ENCODE measurements at places on chromosomes 4 and X. TPM values are rescaled to one million over a fixed set of nuclear protein-coding genes. Genes with fewer than 3 reads are reported as not detected.

- H3K36me3 ChIP-seq = 0 out of 2 replicates have a peak, but pooled peaks cover 2% of the 10 kb centered on the region
- no peak for DNase-seq
- no peak overlapping the region for H3K27ac ChIP-seq
- no peak overlapping the region for H3K4me3 ChIP-seq
- H3K4me1 ChIP-seq = no peaks in the 10 kb centered on the region
Measured at GRCh38 chr4:48654015-48654664, 125.9 kb downstream of the FRYL start.

GRCh38 chr4:176066757-176067156, 1.1 kb downstream of the WDR17 start:
- H3K4me1 ChIP-seq = no peaks in the 10 kb centered on the region
- H3K27ac ChIP-seq = no peak overlapping the region
- H3K27me3 ChIP-seq = no peaks in the 10 kb centered on the region
- DNase-seq = no peak

DNA sequence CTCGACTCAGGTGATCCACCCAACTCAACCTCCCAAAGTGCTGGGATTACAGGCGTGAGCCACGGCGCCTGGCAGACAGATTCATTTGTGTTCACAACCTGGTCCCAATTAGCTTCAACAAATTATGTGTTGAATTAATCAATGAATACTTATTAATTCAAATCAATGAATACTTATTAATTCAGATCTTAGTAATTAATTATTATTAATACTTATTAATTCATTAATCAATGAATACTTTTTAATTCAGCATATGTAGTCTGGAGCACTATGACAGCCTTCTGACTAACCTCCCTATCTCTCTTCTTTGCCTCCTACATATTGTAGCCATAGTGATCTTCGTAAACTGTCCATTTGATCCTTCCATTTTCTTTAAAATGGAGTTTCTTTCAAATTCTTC, 56.7 kb upstream of the RBPJ start:
- no peaks in the 10 kb centered on the region for H3K36me3 ChIP-seq
- no peak for DNase-seq
- H3K4me3 ChIP-seq = no peak overlapping the region
- no peaks in the 10 kb centered on the region for H3K27me3 ChIP-seq
- no peaks in the 10 kb centered on the region for H3K4me1 ChIP-seq
- H3K27ac ChIP-seq = no peak overlapping the region

DNA sequence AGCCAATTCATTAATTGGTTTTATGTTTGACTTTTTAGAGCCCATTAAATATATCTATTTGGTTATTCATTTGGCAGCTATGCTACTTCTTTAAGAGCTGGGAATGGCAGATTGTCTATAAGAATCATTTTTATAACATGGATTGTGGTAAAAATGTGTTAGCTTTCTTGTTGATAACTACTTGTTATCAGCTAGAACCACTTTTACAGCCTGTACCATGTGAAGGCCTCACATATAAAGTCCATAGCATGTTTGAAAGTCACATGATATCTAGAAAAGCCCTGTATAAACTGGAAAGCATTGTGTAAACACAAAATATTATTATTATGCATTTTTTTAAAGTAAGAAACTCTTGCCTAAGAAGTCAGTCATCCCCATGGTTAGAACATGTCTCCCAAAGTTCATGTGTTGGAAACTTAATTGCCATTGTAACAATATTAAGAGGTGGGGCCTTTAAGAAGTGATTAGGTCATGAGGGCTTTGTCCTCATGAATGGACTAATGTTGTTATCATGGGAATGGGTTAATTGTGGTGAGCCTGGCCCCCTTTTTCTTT, 110.9 kb upstream of the BMP2K start:
- no peak for DNase-seq
- peaks cover 27% of the 10 kb centered on the region for H3K4me1 ChIP-seq
- H3K4me3 ChIP-seq = no peak overlapping the region
- no peaks in the 10 kb centered on the region for H3K27me3 ChIP-seq

DNA sequence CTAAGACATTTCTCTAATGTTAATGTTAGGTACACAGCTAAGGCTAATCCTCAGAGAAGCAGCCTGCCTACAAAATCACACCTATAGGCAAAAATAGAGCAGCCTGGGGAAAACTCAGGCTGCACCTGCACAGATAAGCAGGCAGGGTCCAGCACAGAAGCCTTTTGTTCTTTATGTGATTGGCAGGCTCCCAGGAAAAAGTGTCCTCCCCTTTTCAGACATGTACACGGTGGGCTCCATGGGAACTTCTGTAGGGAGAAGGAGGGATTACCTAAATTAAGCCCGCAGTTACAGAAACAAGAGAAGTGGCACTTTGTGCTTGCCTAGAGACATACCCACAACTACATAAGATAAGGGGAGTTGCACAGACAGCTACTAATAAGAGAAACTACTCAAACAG, 4.0 kb upstream of the HSPA4L start:
- H3K4me1 ChIP-seq = peaks cover 11% of the 10 kb centered on the region
- no peak for DNase-seq
- no peak overlapping the region for H3K4me3 ChIP-seq
- H3K27me3 ChIP-seq = no peaks in the 10 kb centered on the region
- no peak overlapping the region for H3K27ac ChIP-seq

DNA sequence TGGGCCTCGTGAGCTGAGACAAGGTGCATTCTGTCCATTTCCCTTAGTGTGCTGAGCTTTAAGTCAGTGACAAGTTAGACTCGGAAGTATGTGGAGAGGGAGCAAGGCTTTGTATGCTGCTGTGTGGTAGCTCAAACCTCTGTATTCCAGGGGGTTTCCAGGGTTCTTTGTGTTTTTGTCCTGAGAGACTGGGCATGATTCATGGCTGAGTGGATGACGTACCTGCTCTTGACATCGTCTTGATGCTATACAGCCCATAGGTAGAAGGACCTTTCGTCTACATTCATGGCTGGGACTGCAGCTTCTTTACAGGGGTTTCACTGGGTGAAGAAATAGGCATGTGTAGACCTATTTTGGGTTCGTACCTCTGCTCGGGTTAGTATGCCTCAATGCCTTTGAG, 162.7 kb upstream of the WDR1 start:
- no peak overlapping the region for H3K4me3 ChIP-seq
- peaks cover 3% of the 10 kb centered on the region for H3K27me3 ChIP-seq
- DNase-seq = no peak
- no peak overlapping the region for H3K27ac ChIP-seq
- H3K4me1 ChIP-seq = no peaks in the 10 kb centered on the region

- no peaks in the 10 kb centered on the region for H3K36me3 ChIP-seq
- DNase-seq = no peak
- no peaks in the 10 kb centered on the region for H3K27me3 ChIP-seq
- no peak overlapping the region for H3K27ac ChIP-seq
Measured at GRCh38 chr4:184937030-184937710, 81.1 kb upstream of the HELT start.

DNA sequence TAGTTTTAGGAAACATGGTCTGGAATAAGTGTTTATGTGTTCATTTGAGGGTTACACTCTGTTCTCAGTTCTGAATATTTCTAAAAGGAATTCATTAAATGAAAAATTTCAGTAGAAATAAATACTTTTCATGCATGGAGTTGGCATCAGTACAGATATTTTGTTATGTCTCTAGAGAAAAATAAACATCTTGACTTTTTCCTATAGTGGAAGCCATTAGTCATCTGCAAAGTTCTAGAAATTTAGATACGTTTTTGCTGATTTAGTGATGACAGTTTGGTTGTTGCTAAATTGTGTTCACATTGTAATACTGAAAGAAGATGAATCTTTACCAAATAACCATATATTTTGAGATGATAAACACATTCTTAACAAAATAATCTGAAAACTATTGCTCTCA, 268.2 kb upstream of the TEX13A start:
- no peaks in the 10 kb centered on the region for H3K4me1 ChIP-seq
- H3K36me3 ChIP-seq = no peaks in the 10 kb centered on the region
- no peak overlapping the region for H3K4me3 ChIP-seq
- no peaks in the 10 kb centered on the region for H3K27me3 ChIP-seq
- DNase-seq = no peak

GRCh38 chrX:13721819-13722519, 12.5 kb downstream of the TRAPPC2 start:
- no peak overlapping the region for H3K27ac ChIP-seq
- H3K36me3 ChIP-seq = peaks cover 15% of the 10 kb centered on the region
- no peak overlapping the region for H3K4me3 ChIP-seq
- DNase-seq = no peak
- H3K27me3 ChIP-seq = no peaks in the 10 kb centered on the region
- no peaks in the 10 kb centered on the region for H3K4me1 ChIP-seq

- H3K36me3 ChIP-seq = no peaks in the 10 kb centered on the region
- H3K4me3 ChIP-seq = no peak within 1 kb of the TSS
- no peaks in the 10 kb centered on the region for H3K4me1 ChIP-seq
- no peak within 1 kb of the TSS for H3K27ac ChIP-seq
- DNase-seq = no peak
Measured at GRCh38 chr4:4386736-4387392, at the start of gene NSG1. NSG1 (plus strand) TSS chr4:4387102; CDS start chr4:4387630, 528 bp downstream.

DNA sequence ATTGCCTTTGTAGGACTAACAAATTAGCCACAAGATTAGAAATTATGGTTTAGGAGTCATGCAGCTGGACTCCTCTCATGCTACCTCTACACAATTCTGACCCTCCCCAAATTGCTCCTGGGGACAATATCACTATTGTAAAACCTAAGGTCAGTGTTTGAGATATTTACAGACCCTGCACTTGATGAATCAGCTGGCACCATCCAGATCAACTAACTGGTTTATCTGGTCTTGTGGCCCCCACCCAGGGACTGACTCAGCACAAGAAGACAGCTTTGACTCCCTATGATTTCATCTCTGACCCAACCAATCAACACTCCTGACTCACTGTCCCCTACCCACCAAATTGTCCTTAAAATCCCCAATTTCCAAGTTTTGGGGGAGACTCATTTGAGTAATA, 192.4 kb downstream of the STPG2 start:
- H3K27me3 ChIP-seq = no peaks in the 10 kb centered on the region
- DNase-seq = no peak
- no peaks in the 10 kb centered on the region for H3K4me1 ChIP-seq

GRCh38 chr4:147456706-147457105, 24.2 kb upstream of the EDNRA start:
- H3K27me3 ChIP-seq = no peaks in the 10 kb centered on the region
- no peak overlapping the region for H3K27ac ChIP-seq
- H3K36me3 ChIP-seq = no peaks in the 10 kb centered on the region
- no peak overlapping the region for H3K4me3 ChIP-seq
- no peak for DNase-seq

DNA sequence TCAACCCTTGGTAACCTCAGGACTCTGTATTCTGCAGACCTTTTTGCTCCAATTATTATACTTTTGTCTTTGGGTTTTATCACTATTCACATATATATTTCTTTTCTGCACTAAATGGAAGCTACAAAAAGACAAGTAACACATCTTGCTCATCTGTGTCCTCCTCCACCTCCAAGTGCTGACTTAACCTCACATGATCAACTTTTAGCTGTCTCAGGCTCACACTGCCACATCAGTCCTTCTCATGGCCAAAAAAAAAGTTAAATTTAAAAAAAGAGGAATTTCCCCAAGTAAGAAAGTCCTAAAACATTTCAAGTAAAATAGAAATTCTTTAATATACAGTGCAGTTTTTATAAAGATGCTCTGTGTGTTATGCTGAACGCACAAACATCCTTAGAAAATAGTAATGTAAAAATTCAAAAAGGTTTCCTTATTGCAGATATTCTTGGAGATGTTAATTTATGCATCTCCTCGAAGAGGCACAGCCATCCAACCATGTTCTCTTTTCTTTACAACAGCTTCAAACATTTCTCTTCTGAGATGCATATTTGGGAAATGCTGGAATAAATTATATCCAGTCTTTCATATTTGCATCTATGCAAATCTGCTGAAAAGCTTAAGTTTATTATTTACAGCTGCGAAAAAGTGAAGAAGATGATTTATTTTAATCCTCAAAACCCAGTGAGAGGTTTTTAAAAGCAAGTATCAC, 37.6 kb downstream of the ARAP2 start:
- H3K36me3 ChIP-seq = peaks cover 10% of the 10 kb centered on the region
- no peaks in the 10 kb centered on the region for H3K27me3 ChIP-seq
- peaks cover 21% of the 10 kb centered on the region for H3K4me1 ChIP-seq

- H3K4me1 ChIP-seq = no peaks in the 10 kb centered on the region
- H3K4me3 ChIP-seq = no peak overlapping the region
- H3K27ac ChIP-seq = no peak overlapping the region
- H3K36me3 ChIP-seq = no peaks in the 10 kb centered on the region
- DNase-seq = no peak
- H3K27me3 ChIP-seq = no peaks in the 10 kb centered on the region
Measured at GRCh38 chr4:78432896-78433295, 118.7 kb upstream of the ANXA3 start.

GRCh38 chr4:140326395-140326993, 47.0 kb upstream of the SCOC start:
- H3K27ac ChIP-seq = no peak overlapping the region
- no peaks in the 10 kb centered on the region for H3K4me1 ChIP-seq
- H3K4me3 ChIP-seq = no peak overlapping the region
- DNase-seq = no peak
- H3K36me3 ChIP-seq = no peaks in the 10 kb centered on the region

- H3K36me3 ChIP-seq = no peaks in the 10 kb centered on the region
- no peak for DNase-seq
- no peaks in the 10 kb centered on the region for H3K4me1 ChIP-seq
- H3K4me3 ChIP-seq = no peak overlapping the region
Measured at GRCh38 chr4:142961866-142962265, 115.8 kb upstream of the INPP4B start.

DNA sequence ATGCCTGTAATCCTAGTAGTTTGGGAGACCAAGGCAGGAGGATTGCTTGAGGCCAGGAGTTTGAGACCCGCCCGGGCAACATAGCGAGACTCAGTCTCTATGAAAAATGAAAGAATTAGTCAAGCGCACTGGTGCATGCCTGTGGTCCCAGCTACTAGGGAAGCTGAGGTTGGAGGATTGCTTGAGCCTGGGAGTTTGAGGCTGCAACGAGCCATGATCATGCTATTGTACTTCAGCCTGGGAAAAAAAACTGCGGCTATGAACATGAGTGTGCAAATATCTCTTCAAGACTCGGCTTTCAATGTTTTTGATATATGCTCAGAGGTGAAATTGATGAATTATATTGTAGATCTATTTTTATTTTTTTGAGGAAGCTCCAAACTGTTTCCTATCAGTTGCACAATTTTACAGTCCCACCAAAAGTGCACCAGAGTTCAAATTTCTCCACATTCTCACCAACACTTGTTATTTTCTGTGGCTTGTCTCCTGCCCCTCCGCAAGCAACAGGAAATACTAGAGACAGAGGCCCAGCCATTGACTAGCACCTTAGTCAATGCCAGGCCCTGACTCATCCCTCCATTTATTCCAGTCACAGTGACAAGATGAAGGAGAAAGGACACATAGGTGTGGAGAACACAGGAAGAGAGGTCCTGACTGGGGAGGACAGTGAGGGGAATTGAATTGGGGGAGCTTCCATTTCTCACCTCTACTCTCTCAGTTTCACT, 33.1 kb upstream of the ZNF41 start:
- H3K4me1 ChIP-seq = no peaks in the 10 kb centered on the region
- H3K27ac ChIP-seq = no peak overlapping the region
- no peaks in the 10 kb centered on the region for H3K27me3 ChIP-seq

GRCh38 chr4:70365479-70365878, 4.9 kb downstream of the SMR3A start:
- no peaks in the 10 kb centered on the region for H3K4me1 ChIP-seq
- no peaks in the 10 kb centered on the region for H3K27me3 ChIP-seq
- no peak overlapping the region for H3K27ac ChIP-seq
- H3K36me3 ChIP-seq = no peaks in the 10 kb centered on the region

RIBC1 gene
- 1.0 TPM for polyA plus RNA-seq

ATP7A gene
- 5.1 TPM for polyA plus RNA-seq

DCAF4L1 gene
- polyA plus RNA-seq = 0.11 TPM

RBPJ gene
- polyA plus RNA-seq = 58.3 TPM

MAGEH1 gene
- 26.5 TPM for polyA plus RNA-seq

TMEM144 gene
- polyA plus RNA-seq = 1.7 TPM

NRK gene
- not detected for polyA plus RNA-seq

TMPRSS11A gene
- polyA plus RNA-seq = not detected

DMD gene
- polyA plus RNA-seq = 5.6 TPM

MAGED4 gene
- not detected for polyA plus RNA-seq

CENPI gene
- polyA plus RNA-seq = 14.2 TPM
